ENCODE measurements at places on chromosomes 7 and 10. TPM values are rescaled to one million over a fixed set of nuclear protein-coding genes. Genes with fewer than 3 reads are reported as not detected.

The CDK5 gene
- total RNA-seq: 9.8 TPM

The SYCE1 gene
- not detected for total RNA-seq

The FAM131B gene
- total RNA-seq: 0.54 TPM

The PDGFA gene
- 28.1 TPM for total RNA-seq

The SFRP4 gene
- total RNA-seq: 59.5 TPM

The HOXA1 gene
- 0.65 TPM for total RNA-seq

The TPK1 gene
- 11.6 TPM for total RNA-seq

The KEL gene
- total RNA-seq: not detected

The CDH23 gene
- 4.3 TPM for total RNA-seq

The IGF2BP3 gene
- total RNA-seq: 0.26 TPM

The ABCC2 gene
- 1.6 TPM for total RNA-seq

The WIPF3 gene
- total RNA-seq: not detected

The DDIT4 gene
- 218 TPM for total RNA-seq

The TMEM176A gene
- total RNA-seq: not detected

The TEX47 gene
- total RNA-seq: not detected

The COL1A2 gene
- 5,703 TPM for total RNA-seq

The SSC4D gene
- total RNA-seq: 0.97 TPM

The DEPP1 gene
- total RNA-seq: 140 TPM

The RSPH10B gene
- 0.13 TPM for total RNA-seq

The AGBL3 gene
- 1.8 TPM for total RNA-seq

The KNDC1 gene
- total RNA-seq: 0.65 TPM

The ANKRD61 gene
- not detected for total RNA-seq

The MPP7 gene
- total RNA-seq: 9.9 TPM

The SNX10 gene
- total RNA-seq: 2.6 TPM

The AKR1C1 gene
- total RNA-seq: 264 TPM

The TFR2 gene
- 0.65 TPM for total RNA-seq

The OIT3 gene
- total RNA-seq: 0.43 TPM

The CCNY gene
- total RNA-seq: 57.0 TPM

The MTERF1 gene
- 17.1 TPM for total RNA-seq

The NPY gene
- not detected for total RNA-seq

The PLAU gene
- total RNA-seq: 42.2 TPM

The CYP3A4 gene
- not detected for total RNA-seq

The OR6B1 gene
- not detected for total RNA-seq

The CDCA7L gene
- 48.6 TPM for total RNA-seq

The SLC29A3 gene
- 3.1 TPM for total RNA-seq

The EXOC6 gene
- total RNA-seq: 4.4 TPM

The ADAM22 gene
- 1.0 TPM for total RNA-seq

The STARD3NL gene
- total RNA-seq: 52.0 TPM

The ADARB2 gene
- 0.86 TPM for total RNA-seq

The ZNF117 gene
- 12.9 TPM for total RNA-seq
